ENCODE measurements at places on chromosomes 6 and 20.

GRCh38 chr6:105136431-105137350 is 43.1 kb downstream of the POPDC3 start:
- peak; percentile 10 for DNase-seq

DNA sequence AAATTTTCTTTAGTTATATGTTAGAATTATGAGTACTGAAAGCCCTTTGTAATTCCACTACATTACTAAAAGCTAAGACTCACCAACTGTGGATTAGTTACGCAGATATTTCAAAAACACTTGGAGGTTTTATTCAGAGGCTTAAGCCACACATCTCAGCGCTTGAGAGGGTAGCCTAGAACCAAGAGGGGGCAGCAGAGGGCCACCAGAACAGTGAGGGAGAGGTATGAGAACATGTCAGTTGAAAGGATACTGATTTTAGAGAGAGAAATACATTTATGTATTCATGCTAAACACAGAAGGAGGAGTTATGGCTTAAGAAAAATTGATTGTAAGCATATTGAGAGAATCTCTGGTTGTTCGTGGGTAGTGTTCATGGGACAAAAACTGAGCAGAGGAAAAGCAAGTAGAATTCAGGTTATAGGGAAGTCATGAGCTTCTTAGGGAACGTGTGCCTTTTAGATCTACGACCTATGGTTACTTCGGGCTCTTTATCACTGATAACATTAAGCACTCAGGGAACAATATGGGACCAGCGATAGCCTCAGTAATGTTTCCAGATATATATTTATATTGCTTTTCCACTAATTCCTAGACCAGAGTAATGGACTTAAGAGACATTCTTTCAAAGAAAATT is 20.4 kb upstream of the SERINC1 start:
- DNase-seq: no peak

DNA sequence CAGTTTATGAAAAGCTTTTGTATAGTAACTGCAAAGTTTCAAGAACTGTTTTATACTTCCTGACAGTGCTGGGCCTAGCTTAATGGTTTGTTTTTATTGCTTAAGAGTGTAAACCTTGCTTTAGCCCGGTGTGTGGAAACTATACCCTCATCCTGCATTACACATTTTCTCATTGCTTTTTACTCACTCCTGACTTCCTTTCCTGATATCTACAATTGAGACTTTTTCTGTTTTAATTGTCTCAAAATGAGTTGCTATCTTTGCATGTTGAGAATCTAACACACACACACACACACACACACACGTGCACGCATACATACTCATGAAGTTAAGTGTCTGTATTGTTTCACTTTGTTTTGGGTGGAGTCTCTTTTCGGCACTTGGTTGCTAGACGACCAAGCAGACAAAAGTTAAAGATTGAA is 16.7 kb downstream of the BMP2 start:
- no peak for DNase-seq

DNA sequence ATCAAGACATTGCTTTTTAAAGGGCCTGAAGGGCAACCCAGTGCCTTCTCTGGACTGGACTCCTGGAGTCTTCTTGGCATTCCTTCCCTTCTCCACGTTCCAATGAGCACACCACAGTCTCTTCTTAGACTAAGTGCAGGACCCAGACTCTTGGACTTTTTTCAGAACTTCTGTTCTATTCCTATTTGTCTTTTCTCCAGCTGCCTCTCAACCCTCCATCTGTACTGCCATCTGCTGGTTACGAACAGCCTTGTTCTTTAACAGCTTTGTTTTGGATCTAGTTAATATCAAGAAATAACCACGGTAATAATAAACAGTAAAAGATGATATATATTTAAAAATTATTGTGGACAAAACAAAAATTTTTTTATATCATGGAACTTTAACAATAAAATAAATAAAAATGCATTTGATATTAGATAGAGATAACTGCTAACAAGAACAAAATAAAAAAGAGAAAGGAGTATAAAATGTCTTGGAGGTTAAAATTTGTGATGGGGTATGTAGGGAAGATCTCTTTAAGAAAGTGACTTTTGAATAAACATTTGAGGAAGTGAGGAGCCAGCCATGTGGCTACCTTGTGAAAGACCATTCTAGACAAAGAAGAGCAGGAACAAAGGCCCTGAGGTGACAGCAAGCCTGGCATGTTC is 105.1 kb upstream of the HCRTR2 start:
- DNase-seq: no peak

DNA sequence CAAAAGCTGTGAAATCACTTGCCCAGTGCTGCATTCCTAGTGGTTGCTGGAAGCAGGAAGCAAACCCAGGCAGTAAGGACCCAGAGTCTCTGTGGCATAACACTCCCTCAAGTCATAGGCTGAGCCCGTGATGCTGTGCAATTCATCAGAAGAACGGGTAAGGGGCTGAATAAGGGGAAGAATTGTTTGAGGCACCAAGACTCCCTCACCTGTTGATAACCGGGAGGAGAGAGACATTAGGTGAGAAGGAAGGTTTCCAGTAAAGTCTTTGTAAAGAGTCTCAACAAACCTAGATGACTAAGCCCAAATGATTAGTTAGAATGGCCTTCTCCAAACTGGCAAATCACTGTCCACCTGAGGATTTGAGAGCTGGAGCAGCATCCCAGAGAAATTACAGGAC is 18.3 kb downstream of the ENPP3 start:
- no peak for DNase-seq

- DNase-seq: no peak
These were observed 93.7 kb upstream of the PMEPA1 start for GRCh38 chr20:57803508-57804005.

DNA sequence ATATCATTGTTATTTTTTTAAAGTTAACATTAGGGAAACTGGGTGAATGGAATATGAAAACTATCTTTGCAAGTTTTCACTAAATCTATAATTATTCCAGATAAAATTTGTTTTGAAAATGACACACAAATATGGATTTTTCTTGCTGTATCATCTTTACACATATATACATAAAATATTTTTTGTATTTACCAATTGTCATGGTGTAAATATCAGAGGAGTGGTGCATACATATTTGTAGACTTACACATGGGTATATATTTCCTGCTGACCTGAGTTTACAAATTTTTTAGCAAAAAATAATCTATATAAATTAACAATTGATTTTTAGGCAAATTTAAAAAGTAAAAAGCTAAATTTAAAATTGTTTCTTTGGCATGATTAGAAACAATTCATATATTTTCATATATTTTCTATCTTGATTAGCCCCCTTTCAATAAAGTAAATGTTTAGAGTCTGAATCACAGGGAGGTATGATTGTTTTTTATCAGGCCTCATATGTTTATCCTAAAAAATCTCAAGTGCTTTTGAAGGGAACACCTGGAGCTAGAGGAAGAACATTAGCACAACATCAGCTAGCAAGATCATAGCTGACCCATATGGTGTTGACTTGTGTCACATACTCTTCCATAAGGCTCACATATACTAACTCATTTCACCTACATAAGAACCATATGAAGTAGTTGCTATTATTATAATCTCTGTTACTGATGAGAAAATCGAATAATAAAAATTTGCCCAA is 671.8 kb upstream of the GJE1 start:
- DNase-seq: no peak

- no peak for DNase-seq
These were observed 48.7 kb upstream of the CDH4 start for GRCh38 chr20:61203320-61203719.

- DNase-seq: no peak
These were observed 60.1 kb upstream of the ELOVL5 start for GRCh38 chr6:53408826-53409225.

GRCh38 chr20:19807946-19808330 is 49.9 kb downstream of the RIN2 start:
- DNase-seq: no peak

- DNase-seq: no peak
These were observed 268.4 kb downstream of the ADGRG6 start for GRCh38 chr6:142570221-142570671.

DNA sequence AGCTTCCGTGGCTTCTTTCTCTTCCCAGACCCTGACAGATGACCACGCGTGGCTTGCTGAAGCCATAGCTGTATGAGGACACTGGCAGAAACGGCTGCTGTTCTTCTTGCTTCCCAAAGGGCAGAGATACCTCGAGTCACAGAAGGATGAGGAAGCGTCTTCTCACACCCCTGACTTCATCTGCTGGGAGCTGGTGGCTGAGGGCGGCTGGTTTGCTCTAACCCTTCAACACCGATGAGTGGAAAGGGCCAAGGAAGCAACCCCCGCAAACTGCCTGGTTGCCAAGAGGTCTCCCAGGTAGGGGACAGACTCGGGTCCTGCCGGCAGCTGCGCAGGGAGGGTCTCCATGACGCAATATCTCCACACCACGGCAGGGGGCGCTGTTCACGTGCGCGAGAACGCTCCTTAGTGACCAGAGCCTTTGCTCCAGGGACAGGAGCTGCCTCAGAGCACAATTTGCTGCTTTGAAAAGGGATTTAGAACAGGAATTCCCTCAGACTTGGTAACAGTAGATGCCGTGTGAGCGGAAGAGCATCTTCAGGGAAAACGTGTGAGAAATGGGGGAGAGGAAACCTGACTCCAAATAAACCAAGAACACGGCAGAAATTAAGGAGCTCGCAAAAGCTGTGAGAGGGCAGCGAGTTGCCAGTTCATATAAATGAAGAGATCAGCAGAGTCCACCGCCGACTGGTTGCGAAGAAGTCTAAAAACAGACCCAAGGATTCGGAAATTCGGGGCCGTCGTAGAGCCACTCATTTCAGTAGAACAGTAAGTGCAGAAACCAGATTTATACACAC is 80.2 kb downstream of the ERMARD start:
- no peak for DNase-seq

DNA sequence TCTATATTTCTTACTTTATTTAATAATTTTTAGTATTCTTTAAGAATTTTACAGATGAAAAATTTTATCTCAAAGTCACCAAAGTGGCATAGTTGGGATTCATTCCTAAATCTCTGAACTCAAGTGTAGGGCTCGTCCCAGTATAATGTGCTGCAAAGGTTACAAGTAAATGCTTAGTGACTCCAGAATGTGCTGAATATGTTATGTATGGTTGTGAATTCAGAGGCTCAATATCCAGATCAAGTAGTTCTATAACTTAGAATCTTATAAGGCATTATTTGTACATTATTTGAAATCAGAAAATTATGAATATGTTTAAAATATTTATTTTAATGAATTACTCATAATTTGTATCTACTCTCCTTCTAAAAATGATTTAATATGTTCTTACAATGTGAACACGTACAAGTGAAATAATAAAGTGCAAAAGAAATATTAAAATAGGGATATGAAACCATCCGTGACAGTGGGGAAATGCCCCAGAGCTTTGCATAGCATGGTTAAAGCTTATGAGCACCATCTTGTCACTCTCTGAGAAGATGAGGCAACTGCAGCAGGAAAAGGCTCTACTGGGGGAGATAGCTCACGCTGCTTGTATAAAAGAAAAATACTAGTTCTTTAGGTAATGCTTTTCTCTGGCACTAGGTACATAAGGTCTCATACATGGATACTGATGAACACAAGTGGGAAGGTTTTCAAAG is 259.0 kb downstream of the FOXC1 start:
- no peak for DNase-seq

Data from GOT3 (cell line).